ENCODE measurements at places on chromosomes 5 and 9. TPM values are rescaled to one million over a fixed set of nuclear protein-coding genes. Genes with fewer than 3 reads are reported as not detected.
A peak's percentile ranks its signal among the peaks of the same experiment; 100 is the strongest.

- no peak for DNase-seq
Measured at GRCh38 chr5:4013106-4013898, 417.7 kb downstream of the IRX1 start.

GRCh38 chr5:96838201-96839070 lies 30.7 kb upstream of the ERAP1 start:
- no peak for DNase-seq

- no peak for DNase-seq
Measured at GRCh38 chr9:134525070-134525815, 116.4 kb upstream of the COL5A1 start.

GRCh38 chr5:57937025-57937424 lies 454.4 kb upstream of the ACTBL2 start:
- DNase-seq, result peak; percentile 61

GRCh38 chr5:12614608-12615007 lies 710.4 kb upstream of the CTNND2 start:
- DNase-seq, result no peak

DNA sequence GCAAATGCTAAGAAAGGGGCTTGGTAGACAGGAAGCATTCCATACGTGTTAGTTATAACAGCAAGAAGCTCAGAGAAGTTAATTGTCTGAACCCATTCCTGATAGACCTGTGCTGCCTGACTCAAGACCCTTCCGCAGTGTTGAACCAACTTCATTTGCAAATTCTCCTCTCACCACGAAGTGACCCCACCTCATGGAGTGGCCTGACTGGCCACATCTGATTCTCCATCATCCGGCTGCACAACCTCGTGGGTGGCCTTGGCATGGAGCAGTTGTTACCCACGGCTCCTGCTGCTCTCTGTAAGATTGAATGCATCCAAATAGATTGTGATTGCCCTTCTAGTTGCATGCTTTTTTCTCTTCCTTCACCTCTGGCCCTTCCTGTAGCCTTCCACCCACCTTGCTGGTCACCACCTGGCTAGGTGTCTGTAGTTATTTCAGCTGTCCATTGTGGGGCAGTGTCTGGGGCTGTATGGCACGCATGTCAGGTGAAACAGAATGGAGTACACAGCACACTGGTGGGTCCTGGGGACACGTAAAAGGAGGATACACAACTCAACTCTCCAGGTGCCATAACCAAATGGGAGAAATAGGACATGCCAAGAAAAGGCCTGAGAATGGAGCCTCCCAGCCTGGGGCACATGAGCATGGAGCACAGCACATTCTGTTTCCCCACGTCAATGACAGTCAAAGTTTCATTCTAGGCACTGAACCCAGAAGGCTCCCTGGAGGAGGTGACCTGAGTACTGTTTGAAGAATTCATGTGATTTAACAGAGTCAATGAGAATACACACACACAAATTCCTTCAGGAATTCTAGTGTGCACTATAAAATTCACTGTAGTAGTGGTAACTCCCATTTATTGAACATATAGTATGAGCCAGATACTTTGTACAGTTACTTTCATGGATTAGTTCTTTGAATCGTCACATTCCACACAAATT lies 70.5 kb upstream of the PTCH1 start:
- DNase-seq, result no peak

- DNase-seq, result peak; percentile 61
Measured at GRCh38 chr9:79263628-79264027, 308.1 kb upstream of the TLE4 start.

DNA sequence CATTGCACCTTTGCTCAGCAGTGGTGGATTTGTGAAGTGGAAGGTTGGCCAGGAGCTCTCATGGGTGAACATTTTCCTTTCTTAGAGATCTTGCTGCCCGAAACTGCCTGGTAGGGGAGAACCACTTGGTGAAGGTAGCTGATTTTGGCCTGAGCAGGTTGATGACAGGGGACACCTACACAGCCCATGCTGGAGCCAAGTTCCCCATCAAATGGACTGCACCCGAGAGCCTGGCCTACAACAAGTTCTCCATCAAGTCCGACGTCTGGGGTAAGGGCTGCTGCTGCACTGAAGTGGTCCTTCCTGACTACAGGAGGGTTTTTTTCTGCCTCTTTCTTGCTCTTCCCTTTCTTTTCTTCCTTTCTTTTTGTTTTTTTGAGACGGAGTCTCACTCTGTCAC lies 21.8 kb downstream of the QRFP start:
- DNase-seq, result no peak

- no peak for DNase-seq
Measured at GRCh38 chr5:17222664-17223063, 5.2 kb downstream of the BASP1 start.

DNA sequence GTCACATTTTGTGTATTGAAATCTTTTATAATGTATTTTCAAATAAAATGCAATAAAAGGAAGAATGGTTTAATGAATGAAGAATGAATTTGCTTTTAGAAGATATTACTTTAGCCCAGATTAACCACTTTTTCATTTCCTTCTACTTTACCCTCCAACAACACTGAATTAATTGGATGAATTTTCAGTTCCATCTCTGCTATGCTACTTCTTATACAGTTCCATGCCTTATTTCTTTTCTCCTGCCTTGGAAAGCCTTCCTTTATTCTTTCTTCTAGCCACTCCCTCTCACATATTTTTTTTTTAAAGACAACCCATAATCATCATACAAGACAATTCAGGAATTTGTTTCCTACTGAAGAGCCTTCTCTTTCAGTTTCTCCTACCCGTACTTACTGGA lies 296.6 kb upstream of the TNC start:
- no peak for DNase-seq

- peak; percentile 29 for DNase-seq
Measured at GRCh38 chr5:32254881-32255539, 57.7 kb downstream of the MTMR12 start.

DNA sequence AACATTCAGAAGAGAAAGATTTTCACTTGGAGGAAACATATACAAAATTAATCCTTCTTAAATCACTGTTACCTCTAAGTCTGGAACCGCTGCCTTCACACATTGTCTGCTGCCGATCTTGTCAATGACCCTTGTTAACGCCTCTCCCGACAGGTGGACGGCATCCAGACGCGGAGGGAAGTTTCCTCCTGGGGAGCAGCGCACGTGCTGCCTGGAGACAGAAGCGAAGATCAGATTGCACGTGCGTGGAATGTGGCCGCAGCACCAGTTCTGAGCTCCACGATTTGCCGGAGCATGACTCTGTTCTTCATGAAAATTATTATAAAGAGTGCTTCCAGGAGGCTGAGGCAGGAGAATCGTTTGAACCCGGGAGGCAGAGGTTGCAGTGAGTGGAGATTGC lies 183.6 kb upstream of the IRX4 start:
- no peak for DNase-seq

DNA sequence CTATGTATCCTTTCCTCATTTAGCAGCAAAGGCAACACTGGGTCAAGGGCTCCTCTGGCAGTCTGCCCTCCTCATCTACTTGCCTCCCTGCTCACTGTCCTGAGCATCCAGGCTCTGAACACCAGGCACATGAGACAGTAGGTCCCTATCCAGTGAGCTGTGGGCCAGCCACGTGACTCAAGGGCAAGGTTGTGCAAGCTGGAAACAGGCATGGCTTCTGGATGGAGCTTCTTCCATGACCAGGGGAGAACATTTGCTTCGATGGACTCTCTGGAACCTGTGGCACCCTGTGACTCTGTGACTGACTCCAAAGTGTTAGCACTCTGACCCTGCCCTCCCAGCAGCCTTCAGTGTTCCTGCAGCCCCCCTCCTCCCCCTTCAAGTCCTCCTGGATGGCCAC lies 31.2 kb downstream of the ENHO start:
- DNase-seq, result no peak

The FOXD4L4 gene
- total RNA-seq, result under 0.01 TPM

Data from IMR-90 (cell line).